Esophagus muscularis mucosa (tissue), 4 donors: ENCODE measurements at places on chromosomes 3 and 15. TPM values are rescaled to one million over a fixed set of nuclear protein-coding genes. Genes with fewer than 3 reads are reported as not detected.
A peak's percentile ranks its signal among the peaks of the same experiment; 100 is the strongest.

Gene MOBP
- total RNA-seq: not detected

Gene XCR1
- not detected for total RNA-seq

Gene SEMA3G
- 27.9 TPM for total RNA-seq

Gene MKRN2OS
- not detected for total RNA-seq

Gene ZBTB20
- 69.9 TPM for total RNA-seq

Gene CCR8
- not detected for total RNA-seq

Gene ROBO2
- 0.83 TPM for total RNA-seq

Gene TM4SF18
- total RNA-seq: 8.0 TPM

Gene POPDC2
- total RNA-seq: 85.5 TPM

Gene STAC
- total RNA-seq: 7.5 TPM

Gene THSD4
- total RNA-seq: 3.2 TPM

DNA sequence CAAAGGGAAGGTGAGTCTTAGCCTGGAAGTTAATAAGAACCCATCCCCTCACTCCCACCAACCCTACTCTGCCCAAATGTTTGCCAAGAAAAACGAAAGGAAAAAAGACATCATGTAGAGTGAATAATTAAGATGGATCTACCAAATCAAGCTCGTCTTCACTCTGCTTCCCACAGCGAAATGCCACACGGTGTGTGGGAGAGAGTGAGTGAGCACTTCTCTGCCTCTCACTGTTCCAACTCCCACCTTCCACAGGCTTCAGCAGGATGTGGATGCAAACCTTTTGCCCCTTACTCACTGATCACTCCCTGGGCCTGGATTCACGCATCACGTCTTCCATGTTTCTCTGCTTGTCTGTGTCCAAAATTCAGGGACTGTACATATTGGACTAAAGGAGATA is 85.4 kb downstream of the WDR76 start:
- H3K27me3 ChIP-seq: no peaks in the 10 kb centered on the region
- H3K36me3 ChIP-seq: no peaks in the 10 kb centered on the region
- peaks cover 8% of the 10 kb centered on the region for H3K4me1 ChIP-seq
- no peak for DNase-seq
- H3K27ac ChIP-seq: no peak overlapping the region

DNA sequence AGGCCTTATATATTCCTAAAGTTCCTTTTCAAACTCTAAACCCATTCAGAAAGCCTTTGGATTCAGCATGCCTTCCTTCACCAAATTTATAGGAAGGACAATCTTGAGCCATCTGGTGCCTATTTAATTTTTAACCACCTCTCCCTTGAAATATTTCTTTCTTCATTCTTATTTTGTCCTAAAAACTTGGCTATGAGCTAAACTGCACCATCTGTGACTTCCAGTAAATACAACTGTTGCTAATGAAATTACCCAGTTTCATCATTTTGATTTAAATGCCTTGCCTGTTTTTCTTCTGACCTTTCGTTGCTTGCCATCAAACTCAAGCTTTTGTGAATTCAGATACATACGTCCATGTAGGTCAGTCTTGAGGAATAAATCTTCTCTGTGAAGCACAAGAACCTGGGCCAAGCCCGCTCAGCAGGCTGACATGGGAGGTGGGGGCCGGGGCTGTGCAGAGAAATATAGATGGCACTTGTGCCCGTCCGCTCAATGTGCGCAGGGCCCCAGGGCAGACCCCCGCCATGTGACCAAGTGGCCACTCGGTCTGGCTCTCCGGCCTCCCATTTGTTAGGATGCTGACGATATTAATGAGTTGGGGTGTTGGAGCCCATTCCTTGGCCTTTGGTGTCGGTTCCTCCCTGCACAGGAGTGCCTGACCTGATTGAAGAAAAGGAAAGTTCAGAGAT is 335.9 kb downstream of the VPS13C start:
- no peaks in the 10 kb centered on the region for H3K4me1 ChIP-seq
- H3K27ac ChIP-seq: no peak overlapping the region
- H3K4me3 ChIP-seq: no peak overlapping the region
- H3K36me3 ChIP-seq: no peaks in the 10 kb centered on the region
- peak; percentile 80 for DNase-seq

- DNase-seq: no peak
- no peak overlapping the region for H3K27ac ChIP-seq
- no peak overlapping the region for H3K4me3 ChIP-seq
- H3K36me3 ChIP-seq: no peaks in the 10 kb centered on the region
- H3K27me3 ChIP-seq: no peaks in the 10 kb centered on the region
These were observed 85.9 kb upstream of the ABHD2 start for GRCh38 chr15:89002281-89002761.

- H3K27me3 ChIP-seq: no peaks in the 10 kb centered on the region
- H3K36me3 ChIP-seq: no peaks in the 10 kb centered on the region
These were observed at the start of gene FSTL1 for GRCh38 chr3:120450600-120451271. Gene FSTL1 (minus strand): TSS chr3:120450992. CDS start chr3:120450746, 246 bp downstream.

DNA sequence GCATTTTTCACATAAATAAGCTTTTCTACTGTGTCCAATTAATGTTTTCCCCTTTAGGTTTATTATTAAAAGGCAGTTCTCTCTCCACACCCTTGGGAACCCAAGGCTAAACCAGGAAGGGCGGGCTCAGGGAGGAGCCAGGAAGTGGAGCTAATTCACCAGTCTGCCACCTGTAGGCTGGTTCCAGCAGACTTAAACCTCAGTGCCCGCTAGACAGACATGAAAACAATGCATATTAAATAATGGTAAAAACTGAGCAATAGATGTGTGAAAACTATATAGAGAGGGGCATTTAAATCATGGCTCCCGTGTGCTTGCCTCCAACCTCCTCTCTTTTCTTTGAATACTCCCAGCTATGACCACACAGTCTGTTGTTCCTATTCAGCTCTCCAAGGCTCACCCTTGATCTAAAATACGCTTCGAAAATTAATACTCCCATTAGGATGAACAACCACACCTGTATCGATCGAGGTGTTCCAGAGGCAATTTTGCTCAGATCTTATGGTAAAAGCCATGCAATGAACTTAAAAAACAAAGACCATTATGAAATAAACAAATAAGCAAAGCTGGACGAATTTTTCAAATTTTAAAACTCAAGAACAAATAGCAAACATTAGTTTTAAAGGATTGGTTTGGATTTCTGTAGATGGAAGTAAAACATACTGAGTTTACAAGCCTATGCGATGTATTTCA is 253.3 kb downstream of the TJP1 start:
- H3K4me3 ChIP-seq: no peak overlapping the region
- no peaks in the 10 kb centered on the region for H3K36me3 ChIP-seq
- H3K27me3 ChIP-seq: peaks cover 77% of the 10 kb centered on the region
- no peak overlapping the region for H3K27ac ChIP-seq
- peak; percentile 62 for DNase-seq

DNA sequence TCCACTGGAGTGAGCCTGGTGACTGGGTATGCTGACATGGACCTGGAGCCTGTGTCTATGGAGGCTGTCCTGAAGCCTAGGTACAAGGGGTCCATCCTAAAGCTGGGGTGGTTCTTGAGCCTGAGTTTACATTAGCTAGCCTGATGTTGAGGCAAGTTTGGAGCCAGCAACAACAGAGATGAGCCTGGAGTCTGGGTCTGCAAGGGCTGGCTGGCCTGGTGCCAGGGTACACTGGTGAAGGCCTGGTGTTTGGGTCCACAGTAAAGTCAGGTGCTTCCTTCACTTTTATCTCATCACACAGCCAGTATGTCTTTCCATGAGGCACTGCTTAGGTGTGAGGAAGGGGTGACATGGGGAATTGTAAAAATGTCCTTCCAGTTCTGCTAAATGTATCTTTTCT is 49.5 kb downstream of the TP63 start:
- H3K27ac ChIP-seq: no peak overlapping the region
- H3K4me1 ChIP-seq: no peaks in the 10 kb centered on the region
- DNase-seq: no peak
- no peaks in the 10 kb centered on the region for H3K27me3 ChIP-seq
- H3K4me3 ChIP-seq: no peak overlapping the region
- H3K36me3 ChIP-seq: no peaks in the 10 kb centered on the region

DNA sequence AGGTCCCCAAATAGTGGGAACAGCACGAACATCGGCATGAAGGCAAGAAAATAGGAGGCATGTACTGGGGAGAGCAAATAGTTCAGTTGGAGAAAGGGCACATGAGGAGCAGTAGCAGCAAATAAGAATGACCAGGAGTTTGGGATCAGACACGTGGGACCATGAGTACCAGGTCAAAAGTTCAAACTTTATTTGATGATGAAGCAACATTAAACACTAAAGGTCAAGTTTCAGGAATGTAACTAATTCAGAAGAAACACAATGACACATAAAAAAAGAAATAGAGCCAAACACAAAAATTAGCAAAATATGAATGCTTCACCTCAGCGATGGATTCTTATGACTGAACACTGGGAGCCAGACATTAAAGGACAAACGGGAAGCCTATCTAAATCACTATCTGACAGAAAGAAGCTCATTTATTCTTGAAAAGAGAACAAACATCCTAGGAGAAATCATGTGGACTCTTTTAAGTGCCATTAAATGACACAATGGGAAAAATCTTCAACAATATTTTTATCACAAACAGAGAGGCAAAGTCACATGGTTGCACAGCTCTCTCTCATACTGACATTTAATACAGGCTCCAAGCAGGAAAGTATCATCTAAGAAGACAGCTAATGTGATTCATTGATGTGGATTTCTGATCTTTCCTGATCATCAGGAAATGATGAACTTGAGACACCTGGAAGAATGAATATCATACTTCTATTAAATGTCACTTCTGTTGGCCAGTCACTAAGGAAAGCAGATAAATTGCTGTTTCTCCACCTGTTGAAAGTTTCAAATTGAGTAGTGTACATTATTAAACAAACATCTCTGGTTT is 216.9 kb upstream of the THBS1 start:
- H3K4me1 ChIP-seq: no peaks in the 10 kb centered on the region
- H3K4me3 ChIP-seq: no peak overlapping the region
- no peak for DNase-seq
- H3K27me3 ChIP-seq: no peaks in the 10 kb centered on the region

- no peak overlapping the region for H3K27ac ChIP-seq
- no peak overlapping the region for H3K4me3 ChIP-seq
- peaks cover 16% of the 10 kb centered on the region for H3K36me3 ChIP-seq
These were observed 39.8 kb downstream of the PXYLP1 start for GRCh38 chr3:141271279-141272030.

DNA sequence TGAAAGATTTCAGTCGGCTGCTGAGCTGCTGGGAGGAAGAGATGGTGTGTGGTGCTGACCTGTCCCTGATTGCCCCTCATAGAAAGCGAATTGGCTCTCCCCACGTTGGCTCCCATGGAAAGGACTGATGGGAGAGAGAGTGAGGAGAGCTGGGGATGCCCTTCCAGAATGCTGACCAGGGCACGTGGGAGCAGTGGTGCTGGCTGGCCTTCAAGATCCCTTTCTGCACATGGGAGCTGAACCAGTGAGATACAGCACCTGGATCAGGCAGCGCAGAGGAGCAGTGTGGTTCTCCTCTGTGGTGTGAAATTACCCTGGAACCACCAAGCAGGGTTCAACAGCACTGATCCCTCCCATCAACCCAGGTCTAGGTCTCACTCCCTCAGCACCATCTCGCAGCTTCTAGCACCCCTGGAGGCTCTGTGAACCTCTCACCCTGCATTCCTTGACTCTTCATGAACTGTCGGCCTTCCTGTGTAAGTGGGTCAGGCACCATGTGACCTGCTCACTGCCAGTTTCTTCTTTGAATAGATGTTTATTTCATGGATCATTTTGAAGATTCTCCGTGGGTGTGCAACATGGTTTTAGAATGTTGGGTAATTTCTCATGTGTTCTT is 55.7 kb downstream of the CACNA1D start:
- H3K27ac ChIP-seq: no peak overlapping the region
- no peaks in the 10 kb centered on the region for H3K36me3 ChIP-seq
- no peaks in the 10 kb centered on the region for H3K4me1 ChIP-seq
- no peaks in the 10 kb centered on the region for H3K27me3 ChIP-seq
- H3K4me3 ChIP-seq: no peak overlapping the region

DNA sequence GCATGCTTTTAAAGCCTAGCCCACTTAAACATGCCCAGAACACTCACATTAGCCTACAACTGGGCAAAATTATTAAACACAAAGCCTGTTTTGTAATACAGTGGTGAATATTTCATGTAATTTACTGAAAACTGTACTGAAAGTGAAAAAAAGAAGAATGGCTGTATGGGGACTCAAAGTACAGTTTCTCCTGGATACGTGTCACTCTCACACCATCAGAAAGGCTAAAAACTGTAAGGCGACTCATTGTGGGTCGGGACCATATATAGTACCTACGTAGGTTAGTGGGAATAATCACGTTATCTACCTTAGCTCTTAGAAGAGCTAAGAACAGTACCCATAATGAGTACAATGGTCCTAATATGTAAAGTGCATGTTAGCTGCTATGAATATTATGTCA is 80.2 kb upstream of the SPATA12 start:
- no peaks in the 10 kb centered on the region for H3K36me3 ChIP-seq
- peaks cover 15% of the 10 kb centered on the region for H3K4me1 ChIP-seq

- no peak overlapping the region for H3K4me3 ChIP-seq
- H3K27me3 ChIP-seq: no peaks in the 10 kb centered on the region
- no peak for DNase-seq
- H3K27ac ChIP-seq: no peak overlapping the region
- no peaks in the 10 kb centered on the region for H3K4me1 ChIP-seq
These were observed 23.7 kb upstream of the PRTG start for GRCh38 chr15:55766676-55767075.

GRCh38 chr3:96070678-96071077 is 743.7 kb upstream of the EPHA6 start:
- no peaks in the 10 kb centered on the region for H3K36me3 ChIP-seq
- H3K27ac ChIP-seq: no peak overlapping the region
- H3K27me3 ChIP-seq: no peaks in the 10 kb centered on the region
- DNase-seq: no peak

- no peak overlapping the region for H3K4me3 ChIP-seq
- H3K27me3 ChIP-seq: no peaks in the 10 kb centered on the region
- DNase-seq: no peak
- no peaks in the 10 kb centered on the region for H3K36me3 ChIP-seq
These were observed 41.7 kb downstream of the OXSM start for GRCh38 chr3:25831578-25831977.

DNA sequence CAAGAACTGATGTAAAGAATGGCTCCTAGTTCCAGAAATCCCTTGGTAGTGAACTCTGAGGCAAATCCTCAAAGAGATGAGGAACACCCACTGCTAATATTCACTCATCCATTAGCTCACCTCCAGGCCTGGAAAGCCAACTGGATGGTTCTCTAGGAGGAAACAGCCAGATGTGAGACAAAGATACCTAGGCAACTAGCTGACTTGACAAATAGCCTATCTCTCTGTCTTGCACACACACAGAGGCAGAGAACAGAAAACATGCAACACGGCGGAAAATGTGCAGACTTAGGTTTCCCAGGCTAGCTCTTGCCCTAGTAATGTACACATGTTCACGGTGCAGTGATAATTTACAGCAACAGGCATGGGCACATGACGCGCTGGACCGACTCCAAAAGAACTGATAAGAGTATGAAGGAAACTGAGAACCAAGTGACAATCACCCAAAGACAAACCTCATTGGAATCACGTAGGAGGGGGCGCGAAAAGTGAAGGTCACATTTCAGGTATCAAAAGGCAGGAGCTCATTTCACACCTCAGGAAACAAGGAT is 318.1 kb downstream of the FOXP1 start:
- DNase-seq: no peak
- H3K4me1 ChIP-seq: peaks cover 33% of the 10 kb centered on the region
- no peak overlapping the region for H3K4me3 ChIP-seq
- H3K27me3 ChIP-seq: no peaks in the 10 kb centered on the region
